Activated T-helper 17 cell treated with anti-CD3 and anti-CD28 coated beads, Interleukin-2, amount 50 U/mL, for 72 hours (primary cell): ENCODE measurements at places on chromosomes 12 and 14.

DNA sequence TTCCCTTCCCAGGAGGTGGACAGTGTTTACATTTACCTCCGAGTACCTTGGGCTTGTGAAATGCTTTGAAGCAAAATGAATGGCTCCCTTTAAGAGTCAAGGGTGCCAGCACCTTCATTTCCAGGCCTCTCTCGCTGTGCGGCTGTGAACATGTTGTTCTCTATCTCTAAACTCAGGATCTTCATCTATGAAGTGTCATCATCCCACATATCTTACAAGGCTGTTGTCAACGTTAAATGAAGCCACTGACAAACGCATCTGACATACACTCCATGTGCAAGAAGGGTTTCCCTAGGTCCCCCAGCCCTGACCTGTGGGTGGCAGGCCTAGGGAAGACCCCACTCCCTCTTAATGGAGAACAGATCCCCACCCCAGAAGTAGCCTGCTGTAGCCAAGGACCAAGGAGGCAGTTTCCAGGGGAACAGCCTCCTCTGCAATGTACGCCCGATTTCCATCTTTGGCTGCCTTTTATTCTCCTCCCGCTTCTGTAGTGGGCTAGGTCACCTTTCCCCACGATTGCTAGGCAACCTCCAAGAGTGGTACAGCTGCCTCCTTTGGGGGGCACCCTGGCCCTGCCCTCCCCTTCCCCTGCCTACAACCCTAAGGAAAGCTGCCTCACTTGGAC, 7.6 kb downstream of the ACTN1 start:
- ATAC-seq, result no peak

GRCh38 chr14:61326847-61327246, 5.5 kb downstream of the PRKCH start:
- ATAC-seq, result no peak

- no peak for ATAC-seq
These were observed 51.4 kb downstream of the C14orf132 start for GRCh38 chr14:96090441-96091148.

DNA sequence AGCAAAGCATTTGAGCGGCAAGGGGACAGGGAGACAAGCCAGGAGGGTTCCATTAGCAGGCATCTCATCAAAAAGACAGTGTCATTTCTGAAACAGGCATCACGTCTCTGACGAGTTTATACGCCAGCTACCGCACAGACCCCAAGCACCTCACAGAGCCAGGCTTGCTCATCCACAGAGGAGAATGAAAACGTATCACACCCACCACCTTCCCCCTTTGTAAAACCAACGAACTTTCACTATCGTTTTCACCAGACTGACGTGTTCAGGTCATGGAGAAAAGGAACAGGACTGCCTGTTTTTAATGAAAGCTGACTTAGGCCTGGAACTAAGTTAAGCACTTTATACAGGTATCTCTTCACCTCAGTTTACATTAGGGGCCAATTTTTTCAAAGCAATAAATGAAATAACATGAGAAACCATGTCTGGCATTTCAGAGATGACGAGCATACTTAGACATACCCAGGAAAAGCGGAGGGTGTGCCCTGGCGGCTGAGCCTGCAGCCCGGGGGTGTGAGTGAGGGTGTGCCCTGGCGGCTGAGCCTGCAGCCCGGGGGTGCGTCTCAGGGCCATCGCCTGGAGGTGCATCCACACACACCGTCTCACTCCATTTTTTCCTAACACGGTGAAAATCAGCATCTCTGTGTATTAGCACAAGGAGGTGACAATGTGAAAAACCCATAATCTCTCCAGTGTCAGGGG, 41.9 kb downstream of the STX2 start:
- peak; percentile 97 for ATAC-seq

DNA sequence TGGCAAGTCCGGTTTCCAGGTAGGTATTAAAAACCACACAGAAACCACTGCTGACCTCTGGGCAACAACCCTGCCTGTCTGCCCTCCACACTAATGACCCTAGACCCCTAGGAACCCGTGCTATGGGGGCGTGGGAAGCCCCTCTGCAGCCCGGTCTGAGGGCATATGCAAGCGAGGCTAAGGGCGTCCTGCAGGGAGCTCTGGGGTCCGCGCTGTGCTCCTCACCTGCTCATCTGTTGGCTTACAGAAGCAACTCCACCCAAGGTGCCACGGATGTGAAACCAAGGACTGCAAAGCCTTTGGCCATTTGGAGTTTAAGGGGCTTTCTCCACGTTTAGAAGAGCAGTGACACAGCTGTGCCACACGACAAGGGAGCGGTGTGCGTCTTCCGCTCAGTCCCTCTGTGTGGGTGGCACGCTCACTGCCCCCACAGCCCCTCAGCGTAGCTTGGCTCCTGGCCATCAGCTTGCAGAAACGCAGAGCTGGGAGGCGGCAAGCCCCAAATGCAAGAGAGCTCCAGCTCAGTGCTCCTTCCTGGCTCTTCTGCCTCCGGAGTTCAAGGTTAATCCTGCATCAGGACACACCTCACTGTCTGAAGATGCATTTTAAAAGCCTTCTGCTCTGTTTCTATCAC, 18.4 kb downstream of the AMN start:
- no peak for ATAC-seq

- ATAC-seq, result no peak
These were observed 21.4 kb downstream of the CLSTN3 start for GRCh38 chr12:7151532-7151931.

GRCh38 chr14:101058571-101058970, 155.0 kb upstream of the RTL1 start:
- ATAC-seq, result no peak

DNA sequence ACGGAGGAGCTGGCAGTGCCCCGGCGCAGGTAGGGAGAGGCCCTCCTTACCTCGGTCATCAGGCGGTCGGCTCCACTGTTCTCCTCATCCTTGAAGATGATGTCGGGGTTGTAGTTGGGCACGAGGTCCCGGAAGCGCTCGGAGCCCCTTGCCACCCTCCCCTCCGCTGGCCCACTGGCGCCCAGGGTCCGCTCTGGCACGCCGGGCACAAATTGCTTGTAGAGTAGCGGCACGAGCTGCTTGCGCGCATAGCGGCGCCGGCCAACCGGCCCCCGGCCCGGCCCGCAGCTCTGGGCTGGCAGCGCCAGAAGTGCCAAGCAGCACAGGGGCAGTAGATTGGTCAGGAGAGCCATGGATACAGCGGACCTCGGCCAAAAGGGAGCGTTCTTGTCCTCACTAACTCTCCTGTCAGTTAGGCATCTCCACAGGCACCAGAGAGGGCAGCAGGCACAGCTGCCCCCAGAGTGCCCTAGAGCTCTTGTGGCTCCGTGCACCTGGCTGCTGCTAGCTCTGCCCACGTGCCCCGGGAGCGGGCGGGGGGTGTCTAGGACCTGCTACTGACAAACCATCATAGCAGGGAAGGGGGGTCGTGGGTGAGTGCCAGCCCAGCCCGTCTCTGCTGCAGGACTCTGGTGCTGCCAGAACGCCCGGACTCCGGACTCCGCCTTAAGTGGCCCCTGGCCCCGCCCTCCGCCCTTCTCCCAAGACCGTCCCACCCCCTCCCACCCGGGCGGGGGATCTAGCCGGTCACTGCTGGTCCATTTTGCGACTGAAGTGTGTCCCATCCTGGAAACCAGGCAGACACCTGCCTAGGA, at the start of gene DHH:
DHH (minus strand) TSS at position 642 of the 815 bp plus-strand sequence; CDS start at position 353, 289 bp downstream.
- no peak for ATAC-seq

- no peak for ATAC-seq
These were observed 93.5 kb upstream of the PTPRB start for GRCh38 chr12:70730675-70731180.

DNA sequence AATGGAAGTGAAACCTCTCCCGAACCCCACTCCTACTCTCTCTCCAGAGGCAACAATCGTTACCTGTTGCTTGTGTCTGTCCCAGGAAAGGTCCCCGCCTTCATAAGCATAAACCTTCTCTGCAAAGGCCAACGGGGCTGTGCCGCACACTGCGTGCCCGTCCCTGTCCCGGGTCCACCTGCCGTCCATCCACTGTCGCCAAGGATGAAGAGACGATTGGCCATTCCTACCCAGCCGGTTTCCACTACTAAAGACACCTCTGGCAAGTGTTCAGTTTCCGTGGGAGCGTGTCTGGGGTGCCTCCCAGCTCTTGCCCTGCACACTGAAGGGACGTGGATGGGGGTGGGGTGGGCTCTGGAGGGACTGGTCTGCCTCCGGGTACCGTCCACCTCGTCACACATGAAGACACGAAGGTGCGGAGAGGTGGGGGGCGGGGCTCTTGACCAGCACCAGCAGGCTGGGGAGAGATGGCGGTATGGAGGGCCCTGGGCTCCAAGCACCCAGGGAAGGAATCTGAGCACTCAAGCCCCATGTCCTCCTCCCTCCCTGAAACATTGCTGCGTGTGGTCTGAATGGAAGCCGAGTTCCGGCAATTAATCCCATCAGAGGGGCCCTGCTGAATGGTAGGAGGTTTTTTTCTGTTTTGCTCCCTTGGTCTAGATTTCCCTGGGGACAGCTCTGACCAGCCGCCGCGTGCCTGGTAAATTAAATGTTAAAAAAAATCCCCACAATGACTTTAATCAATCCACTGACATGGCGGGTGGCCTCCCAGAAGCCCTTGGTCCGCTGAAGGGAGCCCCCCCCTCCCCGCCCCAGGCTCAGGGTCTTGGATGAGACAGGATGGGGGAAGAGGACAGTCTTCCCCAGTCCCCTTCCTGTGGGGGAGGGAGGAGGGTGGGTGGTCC, 4.1 kb upstream of the KIF26A start:
- ATAC-seq, result no peak

DNA sequence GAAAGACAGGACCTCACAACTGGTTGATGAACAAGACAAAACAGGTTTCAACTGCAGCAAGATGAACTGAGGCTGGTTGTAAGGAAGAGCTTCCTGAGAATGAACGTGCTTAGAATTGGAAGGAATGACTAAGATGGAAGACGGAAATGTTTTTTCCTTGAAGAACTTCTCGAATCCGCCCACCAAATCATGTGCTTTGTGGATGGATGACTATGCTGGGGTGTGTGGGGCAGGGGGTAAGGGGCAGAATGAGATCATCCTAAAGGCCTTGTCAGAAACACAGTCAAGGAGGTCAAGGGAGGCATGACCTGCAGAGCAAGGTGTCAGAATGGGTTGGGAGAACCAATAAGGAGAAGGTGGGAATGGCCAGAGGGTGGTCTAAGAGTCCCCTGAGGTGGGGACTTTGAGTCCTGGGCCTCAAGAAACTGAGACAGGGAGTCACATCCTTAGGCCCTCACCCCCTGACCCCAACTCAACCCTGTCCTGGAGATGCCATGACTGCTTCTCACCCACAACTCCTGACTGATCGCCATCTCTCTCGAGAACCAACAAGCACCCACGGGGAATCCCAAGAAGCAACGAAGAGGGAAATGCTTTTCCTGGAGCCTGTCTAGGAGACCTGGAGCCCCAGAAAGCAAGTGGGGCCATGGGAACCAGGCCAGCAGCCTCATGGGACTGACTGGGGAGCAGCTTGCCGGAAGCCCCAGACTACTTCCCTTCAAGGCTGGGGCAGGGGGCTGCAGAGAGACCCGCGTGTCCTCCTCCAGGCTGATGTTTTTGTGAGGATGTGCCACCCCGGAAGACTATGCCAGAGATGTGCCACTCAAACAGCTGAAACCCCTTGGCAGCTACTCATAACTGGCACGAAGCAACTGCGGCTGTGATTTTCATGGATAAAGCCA, 84.0 kb downstream of the ACTN1 start:
- ATAC-seq, result peak; percentile 68

DNA sequence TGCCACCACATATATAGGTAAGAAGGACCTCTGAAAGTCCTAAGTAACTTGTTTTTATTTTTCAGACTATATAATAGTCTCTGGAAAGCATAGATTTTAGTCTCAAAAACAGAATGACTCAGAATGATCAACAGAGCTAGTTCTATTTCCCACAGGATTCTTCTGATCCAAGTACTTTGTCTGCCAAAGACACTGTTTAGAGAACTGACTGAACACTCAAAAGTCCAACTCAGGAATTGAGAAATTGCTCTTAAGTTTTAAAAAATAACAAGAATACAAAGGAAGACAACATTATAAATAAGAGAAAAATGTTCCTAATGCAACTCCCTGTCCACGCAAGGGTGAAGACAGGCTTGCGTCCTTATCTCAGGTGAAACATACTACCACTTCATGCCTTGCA, 29.0 kb downstream of the LGMN start:
- no peak for ATAC-seq

DNA sequence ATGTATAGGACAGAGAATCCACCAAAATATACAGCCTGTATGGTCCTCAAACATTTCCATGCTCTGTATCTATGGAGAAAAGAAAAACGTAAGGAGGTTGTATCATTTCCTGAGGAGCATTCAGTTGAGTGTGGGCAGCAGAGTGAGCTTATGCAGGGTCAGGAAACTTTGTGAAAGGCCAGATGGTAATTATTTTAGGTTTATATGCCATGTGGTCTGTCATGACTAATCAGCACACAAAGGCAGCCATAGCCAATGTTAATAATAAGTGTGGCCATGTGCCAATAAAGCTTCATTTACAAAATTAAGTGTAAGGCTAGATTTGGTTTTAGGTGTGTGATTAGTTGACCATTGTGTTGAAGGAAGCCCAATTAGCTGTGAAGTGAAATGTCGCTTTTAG, 33.2 kb upstream of the A2M start:
- no peak for ATAC-seq

GRCh38 chr12:22287776-22288621, 46.5 kb downstream of the ST8SIA1 start:
- ATAC-seq, result peak; percentile 87

DNA sequence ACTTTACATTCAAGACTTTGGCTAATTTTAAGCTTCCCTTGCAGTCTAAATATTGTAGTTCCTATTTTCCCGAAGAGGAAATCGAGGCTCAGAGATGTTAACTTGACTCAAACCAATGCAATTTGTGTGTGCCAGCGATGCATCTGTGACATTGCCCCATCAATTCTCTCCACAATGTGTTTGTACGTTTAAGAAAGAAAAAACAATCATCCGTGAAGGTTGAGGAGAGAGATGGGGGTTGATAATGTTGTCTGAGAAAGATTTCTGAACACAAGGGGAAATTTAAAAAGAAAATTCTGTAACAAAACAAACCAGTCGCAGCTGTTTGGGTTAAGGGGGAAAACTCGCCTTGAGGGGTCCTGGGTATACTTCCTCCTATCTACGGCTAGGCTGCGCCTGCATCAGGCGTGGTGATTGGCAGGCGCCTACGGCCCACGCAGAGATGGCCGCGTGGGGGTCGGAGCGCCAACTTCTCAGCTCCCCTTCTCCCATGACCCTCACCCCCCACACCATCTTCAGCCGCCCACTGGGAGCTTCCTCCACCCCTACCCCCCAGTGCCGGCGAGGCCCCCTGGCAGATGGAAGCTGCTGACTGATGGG, 12.3 kb downstream of the SIX1 start:
- no peak for ATAC-seq

- ATAC-seq, result no peak
These were observed 710.6 kb downstream of the SLC6A15 start for GRCh38 chr12:84201976-84202375.

GRCh38 chr12:71155225-71155624, 2.6 kb downstream of the TSPAN8 start:
- ATAC-seq, result no peak
